A549 treated with DMSO at 1 μM for 4 hours (cell line): ENCODE measurements at places on chromosomes 2 and 18. TPM values are rescaled to one million over a fixed set of nuclear protein-coding genes. Genes with fewer than 3 reads are reported as not detected.

Gene CFC1
- total RNA-seq, result not detected in 5 replicates

Gene DGUOK
- 140 to 153 TPM (median 149 TPM) in 5 replicates for total RNA-seq

Gene PLCD4
- total RNA-seq, result 0.26 to 0.69 TPM (median 0.31 TPM) in 5 replicates

Gene ANKRD30BL
- total RNA-seq, result not detected in 5 replicates

Gene HAT1
- total RNA-seq, result 70.1 to 88.9 TPM (median 78.8 TPM) in 5 replicates

Gene MYCN
- not detected in 5 replicates for total RNA-seq

Gene MROH2A
- total RNA-seq, result 0.14 to 0.32 TPM (median 0.20 TPM) in 5 replicates

Gene GPR55
- 0.04 TPM in 1 of 5 replicates, not detected in the others for total RNA-seq
